Heart right ventricle (tissue), 16 donors: ENCODE measurements at places on chromosomes 12 and 14.

- no peak for DNase-seq
These were observed 311.7 kb upstream of the E2F7 start for GRCh38 chr12:77377116-77377515.

DNA sequence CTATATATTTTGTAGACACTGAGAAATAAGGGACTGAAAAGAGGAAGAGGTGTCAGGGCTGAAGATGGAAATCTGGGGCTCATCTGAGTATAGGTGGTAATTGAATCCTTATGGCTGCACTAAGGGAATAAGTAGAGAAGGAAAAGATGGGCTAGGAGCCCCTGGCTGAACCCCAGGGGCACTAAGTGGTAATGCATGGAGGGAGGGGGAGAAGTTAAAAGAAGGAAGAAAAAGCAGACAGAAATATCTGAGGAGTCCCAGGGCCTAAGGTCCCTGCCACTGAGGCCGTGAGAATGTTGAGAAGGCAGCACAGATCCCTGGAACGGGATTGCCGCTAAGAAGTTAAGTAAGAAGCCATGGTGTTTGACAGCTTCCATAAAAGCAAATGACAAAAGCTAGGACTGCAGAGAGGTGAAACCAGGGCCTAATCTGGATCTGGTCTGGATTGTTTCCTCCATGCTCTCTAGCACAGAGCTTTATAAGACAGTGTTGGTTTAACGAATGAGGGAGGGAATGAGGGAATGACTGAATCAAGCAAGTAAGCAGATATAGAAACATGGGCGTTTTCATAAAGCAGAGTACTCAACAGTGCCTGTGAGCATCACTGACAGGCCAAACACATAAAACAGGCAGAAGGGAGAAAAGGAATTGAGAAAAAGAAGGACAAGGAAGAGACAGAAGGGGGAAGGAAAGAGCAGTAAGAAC, 92.9 kb downstream of the HMGA2 start:
- no peak for DNase-seq

DNA sequence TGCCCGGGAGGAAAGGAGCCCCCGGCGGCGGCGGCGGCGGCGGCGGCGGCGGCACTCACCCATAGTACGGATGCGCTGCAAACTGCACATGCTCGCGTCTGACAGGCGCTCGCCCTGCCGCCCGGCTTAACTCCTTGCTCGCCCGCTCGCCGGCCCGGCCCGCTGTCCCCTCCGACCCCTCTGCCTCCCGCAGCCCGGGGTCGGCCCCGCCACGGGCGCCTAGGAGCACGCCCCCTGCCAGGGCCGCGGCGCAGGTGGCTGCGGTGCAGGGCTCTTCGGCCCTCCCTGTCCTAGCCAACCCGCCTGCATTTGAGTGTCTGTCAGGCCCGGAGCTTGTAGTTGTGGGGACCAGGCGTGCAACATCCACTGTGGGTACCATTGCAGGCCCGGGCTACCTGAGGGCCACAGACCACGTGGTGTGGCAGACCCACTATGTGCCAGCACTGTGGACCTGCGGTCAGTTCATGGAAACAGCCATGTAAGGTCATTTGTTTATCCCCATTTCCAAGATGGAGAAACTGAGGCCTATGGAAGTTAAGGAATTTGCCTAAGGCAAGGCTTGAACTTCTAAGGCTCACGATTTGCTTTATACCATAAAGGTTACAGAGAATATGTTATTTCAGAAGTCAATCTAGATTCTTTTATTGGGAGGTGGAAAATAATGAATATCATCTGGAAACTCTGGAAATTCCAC, 17.6 kb upstream of the PLEKHH1 start:
- DNase-seq: no peak

DNA sequence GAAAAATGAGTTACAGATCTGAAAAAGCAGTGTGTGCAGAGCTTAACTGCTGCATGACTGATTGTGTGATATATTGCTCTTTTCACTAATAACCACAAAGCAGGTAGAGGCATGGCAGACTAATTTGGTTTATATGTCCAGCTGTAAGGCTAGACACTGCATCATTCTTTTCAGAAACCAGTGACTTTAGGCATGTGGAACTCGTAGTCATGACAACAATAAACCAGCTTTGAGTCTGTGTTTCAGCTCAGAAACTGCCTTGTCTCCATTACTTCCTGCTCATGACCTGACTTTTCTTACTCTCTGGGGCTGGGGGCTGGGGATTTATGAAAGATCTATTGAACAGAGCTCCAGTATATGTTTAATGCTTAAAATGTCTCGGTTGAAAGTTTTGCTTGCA, 146.8 kb upstream of the LRIG3 start:
- DNase-seq: no peak

DNA sequence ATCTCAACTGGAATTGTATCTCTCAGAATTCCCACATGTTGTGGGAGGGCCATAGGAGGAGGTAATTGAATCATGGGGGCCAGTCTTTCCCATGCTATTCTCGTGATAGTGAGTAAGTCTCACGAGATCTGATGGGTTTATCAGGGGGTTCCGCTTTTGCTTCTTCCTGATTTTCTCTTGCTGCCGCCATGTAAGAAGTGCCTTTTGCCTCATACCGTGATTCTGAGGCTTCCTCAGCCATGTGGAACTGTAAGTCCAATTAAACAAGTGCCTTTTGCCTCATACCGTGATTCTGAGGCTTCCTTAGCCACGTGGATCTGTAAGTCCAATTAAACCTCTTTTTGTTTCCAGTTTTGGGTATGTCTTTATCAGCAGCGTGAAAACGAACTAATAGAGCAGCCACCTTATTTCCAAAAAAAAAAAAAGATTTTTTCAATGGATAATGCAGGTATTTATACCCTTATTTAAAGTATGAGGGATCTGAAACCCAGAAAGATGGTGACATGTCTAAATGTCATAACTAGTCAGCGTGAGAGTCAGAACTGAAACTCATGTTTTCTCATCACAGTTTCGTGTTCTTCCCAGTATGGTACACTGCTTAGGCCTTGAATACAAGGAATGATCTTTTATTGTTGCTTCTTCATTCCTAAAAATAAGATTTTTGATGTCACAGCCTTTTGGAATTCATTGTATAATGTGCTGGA, 89.6 kb downstream of the ERC1 start:
- no peak for DNase-seq

- DNase-seq: no peak
These were observed 16.7 kb downstream of the TMEM132D start for GRCh38 chr12:129887101-129887500.

DNA sequence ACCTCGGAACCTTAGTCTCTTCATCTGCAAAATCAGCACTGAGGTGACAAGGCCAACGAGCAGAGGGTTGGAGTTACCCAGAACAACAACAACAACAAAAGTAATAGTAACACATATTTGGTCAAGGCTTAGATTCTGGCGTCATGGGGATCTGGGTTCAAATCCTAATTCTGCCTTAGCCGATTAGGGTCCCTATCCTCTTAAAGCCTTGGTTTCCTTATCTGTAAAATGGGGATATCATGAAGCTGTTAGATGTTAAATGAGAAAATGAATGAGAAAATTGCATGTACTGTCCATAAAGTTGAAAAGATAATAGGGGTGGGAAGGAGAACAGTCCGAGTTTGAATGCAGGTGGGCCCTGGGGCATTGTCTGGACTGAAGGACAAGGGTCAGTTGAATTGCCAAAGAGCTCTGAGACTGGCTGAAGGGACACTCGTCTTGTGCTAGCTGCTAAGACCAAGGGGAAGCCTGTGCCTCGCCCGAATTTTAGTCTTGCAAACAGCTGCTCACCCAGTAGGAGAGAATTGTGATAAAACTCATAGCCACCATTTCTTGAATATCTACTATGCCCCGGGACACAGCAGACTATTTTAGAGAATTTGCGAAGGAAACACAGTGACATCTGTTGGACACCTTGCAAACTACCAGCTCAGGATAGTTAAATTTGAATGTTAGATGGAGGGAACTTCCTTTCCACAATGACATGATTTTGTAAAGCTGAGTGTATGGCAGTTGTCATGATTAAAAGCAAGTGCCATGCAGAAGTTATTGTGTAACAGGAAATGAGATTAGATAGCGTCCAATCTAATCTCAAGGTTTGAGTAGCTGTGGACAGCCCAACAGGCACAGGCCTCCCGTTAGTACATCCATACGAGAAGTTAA, 6.8 kb upstream of the HNF1A start:
- DNase-seq: no peak

- no peak for DNase-seq
These were observed 50.9 kb downstream of the PROX2 start for GRCh38 chr14:74824997-74825396.

- no peak for DNase-seq
These were observed 117.2 kb downstream of the TMX1 start for GRCh38 chr14:51357250-51357649.

- no peak for DNase-seq
These were observed 146.6 kb downstream of the ANO2 start for GRCh38 chr12:5798242-5799015.

GRCh38 chr12:89501793-89502192, 22.8 kb downstream of the GALNT4 start:
- DNase-seq: no peak

- DNase-seq: no peak
These were observed 5.7 kb downstream of the OR10A7 start for GRCh38 chr12:55226523-55226922.

DNA sequence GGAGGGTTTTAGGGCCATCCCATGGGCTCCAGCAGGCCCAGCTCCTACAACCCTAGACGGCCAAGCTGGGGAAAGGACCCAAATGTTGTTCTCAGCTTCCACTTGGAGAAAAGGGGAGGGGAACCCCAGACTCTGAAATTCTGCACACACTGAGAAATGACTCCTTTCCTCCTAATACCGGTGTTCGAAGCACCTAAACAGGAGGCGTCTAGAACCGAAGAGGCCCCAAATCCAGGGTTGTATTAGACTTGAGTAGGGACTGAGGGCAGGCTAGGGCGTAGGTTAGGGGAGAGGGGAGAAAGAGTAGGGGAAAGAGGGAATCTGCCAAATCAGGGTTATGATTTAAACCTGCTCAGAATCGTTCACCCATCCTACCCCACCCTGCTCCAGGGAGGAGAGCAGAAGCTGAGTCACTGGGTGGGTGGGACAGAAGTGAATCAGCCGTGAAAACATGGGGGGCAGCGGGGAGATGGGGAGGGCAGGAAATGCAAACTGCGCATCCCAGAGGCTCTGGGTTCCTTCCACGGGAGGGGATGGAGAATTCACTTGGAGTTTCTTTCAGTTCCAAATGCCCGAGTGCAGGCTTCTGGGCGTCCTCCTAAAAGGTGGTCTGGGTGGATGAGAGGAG, 1.0 kb downstream of the IGFBP6 start:
- no peak for DNase-seq

DNA sequence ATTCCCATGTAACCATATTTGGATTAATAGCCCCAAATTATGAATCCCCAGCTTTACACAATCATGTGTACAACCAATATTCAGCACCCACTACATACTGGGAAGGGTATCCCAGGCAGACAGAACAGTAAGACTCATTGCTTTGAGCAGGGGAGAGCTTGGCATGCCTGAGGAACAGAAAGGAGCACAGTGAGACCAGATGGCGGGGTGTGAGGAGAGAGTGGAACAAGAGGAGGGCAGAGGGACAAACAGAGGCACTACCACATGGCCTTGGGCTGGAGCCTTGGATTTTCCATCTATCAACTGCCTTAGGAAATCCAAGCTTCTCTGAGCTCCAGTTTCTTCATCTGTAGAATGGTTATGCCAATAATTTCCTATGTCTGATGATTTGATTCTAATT, 3.8 kb downstream of the DGKA start:
- DNase-seq: no peak

DNA sequence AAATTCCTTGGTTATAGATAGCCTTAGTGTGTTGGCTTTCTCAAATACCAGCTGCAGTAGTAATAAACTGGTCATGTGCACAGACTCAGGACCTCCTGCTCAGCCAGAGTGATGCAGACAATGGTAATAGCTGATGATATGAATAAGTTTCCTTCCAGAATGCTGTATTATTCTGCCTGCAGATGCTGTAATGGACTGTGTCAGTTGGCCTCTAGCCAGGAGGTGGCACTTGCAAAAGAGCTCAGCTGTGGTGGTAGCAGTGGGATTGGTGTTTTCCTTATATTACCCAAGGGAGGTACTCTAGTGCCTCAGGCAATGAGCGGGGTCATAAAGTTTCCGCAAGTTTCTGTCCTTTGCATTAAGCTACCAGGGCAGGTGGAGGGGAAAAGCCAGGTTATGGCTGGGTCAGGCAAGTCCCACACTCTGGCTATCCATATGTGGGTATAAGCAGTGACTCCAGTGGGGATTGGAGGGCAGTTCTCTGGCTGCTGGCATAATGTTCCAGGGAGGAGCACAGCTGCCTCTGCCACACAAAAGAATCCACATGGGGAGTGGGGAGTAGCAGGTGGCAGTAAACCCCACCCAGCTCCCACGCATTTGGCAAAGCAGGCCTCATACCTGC, 14.0 kb upstream of the MUCL1 start:
- no peak for DNase-seq

DNA sequence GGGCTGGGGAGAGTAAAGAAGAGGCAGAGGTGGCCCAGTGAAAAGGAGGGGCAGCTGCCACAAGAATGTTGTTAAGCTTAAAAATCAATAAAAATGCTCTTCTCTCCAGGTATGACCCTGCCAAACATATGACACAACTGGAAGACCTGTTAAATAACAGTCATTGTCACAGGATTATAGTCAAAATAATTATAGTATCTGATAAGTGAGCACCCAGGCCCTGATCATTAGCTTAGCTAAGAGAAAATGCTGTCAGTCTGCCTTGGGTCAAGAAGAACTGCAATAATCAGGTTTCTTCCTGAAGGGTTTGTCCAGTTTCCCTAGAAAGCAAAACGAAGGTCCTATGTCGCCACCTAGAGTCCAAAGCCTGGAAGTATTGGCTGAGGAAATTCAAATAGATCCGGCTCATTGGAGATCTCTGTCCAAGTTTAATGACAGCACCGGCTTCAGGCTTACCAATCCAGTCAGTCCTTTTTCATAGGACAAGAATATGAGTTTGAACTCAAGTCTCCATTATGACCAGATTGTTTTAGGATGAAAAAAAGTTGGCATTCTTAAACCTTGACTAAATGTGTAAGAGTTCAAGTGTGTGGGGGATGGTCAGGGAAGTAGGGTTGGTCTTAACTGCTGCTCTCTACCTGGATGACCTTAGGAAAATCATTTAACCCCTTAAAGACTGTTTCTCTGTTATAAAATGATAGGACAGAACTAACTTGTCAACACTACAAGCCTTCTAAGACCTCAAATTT, 22.5 kb upstream of the NKX2-8 start:
- DNase-seq: no peak

- no peak for DNase-seq
These were observed 401.5 kb downstream of the MDGA2 start for GRCh38 chr14:47273939-47274338.

GRCh38 chr14:79583738-79584408, 627.4 kb downstream of the DIO2 start:
- DNase-seq: no peak

GRCh38 chr12:55658635-55659391, 22.1 kb downstream of the OR10P1 start:
- no peak for DNase-seq

GRCh38 chr12:64900540-64900939, 76.1 kb downstream of the TBC1D30 start:
- no peak for DNase-seq
